ENCODE measurements at places on chromosomes 6 and 20. TPM values are rescaled to one million over a fixed set of nuclear protein-coding genes. Genes with fewer than 3 reads are reported as not detected.

Gene RGS17
- total RNA-seq = 13.9 TPM

Gene PROKR2
- not detected for total RNA-seq

Gene AURKA
- 6.0 TPM for total RNA-seq

Gene MUC21
- not detected for total RNA-seq

Gene PLN
- 17.5 TPM for total RNA-seq

Gene RNF217
- total RNA-seq = 46.2 TPM

Gene CRISP3
- not detected for total RNA-seq
